Cortex of kidney (tissue), 1 donor: ENCODE measurements at places on chromosomes 13 and 19.

- no peak for DNase-seq
Observed at GRCh38 chr13:24618011-24618955, 61.9 kb upstream of the ATP12A start.

- DNase-seq: no peak
Observed at GRCh38 chr13:110246530-110246929, 60.4 kb downstream of the COL4A1 start.

DNA sequence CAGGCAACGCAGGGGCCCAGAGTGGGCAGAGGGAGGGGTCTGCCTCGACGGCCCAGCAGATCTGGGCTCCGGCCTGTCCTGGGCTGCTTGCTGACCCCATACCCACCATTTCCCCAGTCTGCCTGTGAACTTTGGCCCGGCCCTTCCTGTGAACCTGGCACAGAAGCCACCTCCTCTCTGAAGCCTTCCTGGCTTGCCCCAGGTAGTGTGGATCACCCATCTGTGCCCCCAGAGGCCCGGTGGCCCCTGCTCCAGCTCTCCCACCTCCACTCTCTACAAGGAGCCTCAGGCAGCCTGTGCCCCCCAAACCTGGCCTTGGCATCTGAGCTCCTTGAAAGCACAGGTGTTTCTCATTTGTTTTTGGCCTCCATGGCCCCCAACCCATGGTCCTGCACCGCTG, 15.7 kb downstream of the PLEKHF1 start:
- DNase-seq: no peak

DNA sequence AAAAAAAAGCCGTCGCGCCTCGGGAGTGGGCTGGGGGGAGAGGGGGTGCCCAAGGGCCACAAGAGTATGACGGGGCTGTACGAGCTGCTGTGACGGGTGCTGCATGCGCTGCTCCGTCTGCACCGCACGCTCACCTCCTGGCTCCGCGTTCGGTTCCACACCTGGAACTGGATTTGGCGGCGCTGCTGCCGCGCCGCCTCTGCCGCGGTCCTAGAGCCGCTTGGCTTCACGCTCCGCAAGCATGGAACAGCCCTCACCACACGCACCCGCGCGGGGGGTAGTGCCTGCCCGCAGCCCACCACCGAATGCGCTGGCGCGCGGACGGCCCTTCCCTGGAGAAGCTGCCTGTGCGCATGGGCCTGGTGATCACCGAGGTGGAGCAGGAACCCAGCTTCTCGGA, 18.8 kb downstream of the C1QTNF9 start:
- DNase-seq: no peak

- DNase-seq: no peak
Observed at GRCh38 chr13:32147193-32147592, 115.6 kb downstream of the FRY start.

DNA sequence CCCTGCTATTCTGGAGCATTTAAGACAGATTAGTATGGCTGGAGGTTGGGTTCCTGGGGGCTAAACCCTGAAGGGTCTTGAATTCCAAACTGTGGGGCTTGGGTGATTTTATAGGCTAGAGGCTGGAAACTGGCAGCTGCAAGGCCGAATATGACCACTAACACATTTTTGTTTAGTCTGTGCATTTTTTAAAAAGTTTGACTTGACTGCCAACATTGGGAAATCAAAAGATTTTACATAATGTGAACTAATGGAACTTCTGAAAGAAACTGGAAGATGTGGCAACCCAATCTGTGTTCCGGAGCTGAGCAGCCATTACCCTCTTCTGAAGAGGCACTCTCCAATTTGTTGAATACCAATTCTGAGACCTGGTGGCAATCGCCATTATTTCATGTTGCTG, 5.1 kb downstream of the ZNF784 start:
- no peak for DNase-seq

DNA sequence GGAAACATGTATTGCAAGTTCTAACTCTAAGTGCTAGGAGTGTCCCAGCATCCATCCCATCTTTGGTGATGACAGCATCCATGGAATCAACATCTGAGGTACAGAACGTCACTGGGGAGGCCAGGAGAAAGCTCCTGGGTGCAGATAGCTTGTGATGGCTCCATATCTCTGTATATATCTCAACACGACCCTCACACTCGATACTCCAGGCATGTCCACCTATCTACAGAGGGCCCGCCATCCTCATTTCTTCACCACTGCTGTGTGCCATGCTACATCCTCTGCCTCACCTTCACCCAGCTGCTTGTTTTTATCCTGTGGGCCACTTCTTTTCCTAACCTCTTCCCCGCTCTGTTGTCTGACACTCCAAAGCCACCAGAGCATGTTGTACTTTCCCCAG, 100.4 kb upstream of the SERP2 start:
- DNase-seq: no peak

GRCh38 chr19:19426799-19427198, 21.3 kb downstream of the GATAD2A start:
- DNase-seq: no peak
